ENCODE measurements at places on chromosomes 6 and 20.

- no peak for DNase-seq
These were observed 515.7 kb downstream of the FRK start for GRCh38 chr6:115544765-115545671.

DNA sequence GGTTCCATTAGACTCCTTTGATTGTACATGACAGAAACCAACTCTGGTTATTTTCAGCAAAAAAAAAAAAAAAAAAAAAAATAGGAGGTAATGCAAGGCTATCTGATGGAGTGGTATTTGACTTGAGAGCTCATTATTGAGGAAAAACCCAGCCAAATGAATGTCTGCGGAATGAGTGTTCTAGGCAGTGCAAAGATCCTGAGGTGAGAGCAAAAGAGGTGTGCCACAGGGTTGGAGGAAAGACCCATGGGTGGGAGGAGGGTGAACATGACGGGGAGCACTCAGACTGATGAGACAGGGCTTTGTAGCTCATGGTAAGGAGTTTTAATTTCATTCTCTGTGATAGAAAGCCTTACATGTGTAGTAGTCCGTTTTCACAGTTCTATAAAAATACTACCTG is 188.9 kb downstream of the TSHZ2 start:
- DNase-seq, result no peak

GRCh38 chr6:16754876-16755275 is 6.4 kb downstream of the ATXN1 start:
- no peak for DNase-seq

- DNase-seq, result no peak
These were observed 287.6 kb downstream of the PHF3 start for GRCh38 chr6:63923139-63923739.

DNA sequence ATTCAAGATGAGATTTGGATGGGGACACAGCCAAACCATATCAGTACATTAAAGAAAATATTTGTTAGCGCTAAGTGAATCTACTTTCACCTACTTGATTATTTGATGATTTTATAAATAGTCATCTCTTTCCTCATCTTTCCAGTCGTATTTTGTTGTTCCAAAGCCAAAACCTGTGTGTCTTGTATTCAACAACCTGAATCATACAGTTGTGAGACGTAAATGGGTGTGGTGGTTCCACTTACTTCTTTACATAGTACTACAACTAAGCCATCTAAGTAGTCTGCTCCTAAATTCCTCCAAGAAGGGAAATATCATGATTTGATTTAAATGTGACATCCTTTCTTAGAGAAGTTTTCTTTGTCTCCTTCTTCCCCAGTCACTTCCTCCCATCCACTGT is 132.8 kb downstream of the ESR1 start:
- no peak for DNase-seq

- DNase-seq, result no peak
These were observed 8.7 kb downstream of the ANKS1A start for GRCh38 chr6:34897716-34898115.

- no peak for DNase-seq
These were observed 27.0 kb upstream of the DTNBP1 start for GRCh38 chr6:15689586-15690482.

- no peak for DNase-seq
These were observed 26.9 kb downstream of the TFAP2B start for GRCh38 chr6:50845499-50846143.

GRCh38 chr20:33444797-33445560 is 1.4 kb upstream of the SNTA1 start:
- DNase-seq, result no peak

- DNase-seq, result no peak
These were observed 31.3 kb upstream of the ZSCAN23 start for GRCh38 chr6:28474441-28475219.

GRCh38 chr6:110557199-110557598 is 80.8 kb upstream of the SLC22A16 start:
- DNase-seq, result no peak

GRCh38 chr6:89992818-89993217 is 98.5 kb downstream of the GJA10 start:
- DNase-seq, result no peak

DNA sequence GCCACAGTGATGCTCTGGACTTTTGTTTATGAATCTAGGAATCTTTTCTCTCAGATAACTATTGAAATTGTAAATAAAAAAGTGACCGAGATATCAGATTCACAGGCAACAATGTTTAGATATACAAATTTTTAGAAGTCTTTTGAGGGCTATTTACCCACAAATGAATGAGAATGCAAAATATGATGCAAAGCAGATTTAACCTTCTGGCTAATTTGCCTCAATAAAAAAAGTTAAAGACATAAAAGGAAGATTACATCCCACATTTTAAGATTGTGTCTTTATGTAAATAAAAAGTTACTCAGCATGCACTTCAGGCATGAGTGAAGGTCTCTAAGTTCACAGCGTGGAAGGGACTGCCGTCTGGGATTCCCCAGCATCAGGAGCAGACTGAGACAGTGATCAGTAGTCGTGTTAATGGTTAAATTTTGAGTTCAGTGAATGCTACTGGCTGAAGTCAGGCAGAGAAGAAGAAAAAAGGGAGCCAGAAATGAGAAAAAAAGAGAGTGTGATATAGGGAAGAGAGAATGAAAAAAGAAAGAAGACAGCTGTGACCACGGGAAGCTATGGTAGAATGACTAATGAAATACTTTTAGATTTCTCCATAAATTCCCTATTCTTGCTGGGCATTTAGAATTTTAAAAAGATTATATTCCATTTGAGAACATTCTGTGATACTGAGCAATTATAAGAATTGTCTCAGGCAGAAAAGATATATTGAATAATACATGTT is 93.6 kb downstream of the MYB start:
- DNase-seq, result no peak

DNA sequence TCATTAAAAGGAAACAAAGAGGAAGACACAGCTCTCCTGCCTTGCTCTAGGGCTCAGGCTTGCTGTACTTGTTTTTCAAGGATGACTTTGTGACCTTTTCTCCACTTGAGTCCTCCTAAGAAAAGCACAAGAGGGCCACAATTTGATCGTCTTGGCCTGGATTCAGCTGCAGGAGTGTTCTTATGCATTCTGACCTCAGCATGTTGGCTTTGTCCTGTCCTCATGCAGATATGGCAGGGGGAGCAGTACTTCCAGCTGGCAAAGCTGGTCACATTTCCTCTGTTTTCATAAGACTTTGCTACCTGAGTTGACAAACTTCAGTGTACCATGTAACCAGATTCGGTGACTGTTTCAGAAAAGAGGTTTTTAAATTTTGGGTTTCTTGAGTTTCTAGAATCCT is 30.8 kb downstream of the KDM1B start:
- no peak for DNase-seq

DNA sequence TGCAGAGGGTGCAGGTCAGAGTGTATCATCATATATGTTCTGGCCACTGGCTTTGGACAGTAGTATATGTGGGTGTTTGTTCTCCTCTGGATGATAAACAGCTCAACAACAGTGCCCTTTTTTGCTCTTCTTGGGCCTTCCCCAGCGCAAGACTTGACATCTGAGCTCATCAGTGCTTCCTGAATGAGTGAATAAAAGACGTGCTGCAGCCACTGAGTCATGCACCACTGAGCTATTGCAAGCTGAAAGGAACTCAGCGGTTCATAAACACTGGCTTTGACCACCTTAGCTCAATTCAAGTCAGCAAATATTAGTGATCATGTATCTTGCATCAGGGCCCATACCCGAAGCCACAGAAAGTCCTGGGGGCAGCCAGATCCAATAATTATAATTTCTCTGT is 105.3 kb upstream of the KCNG1 start:
- peak; percentile 23 for DNase-seq

DNA sequence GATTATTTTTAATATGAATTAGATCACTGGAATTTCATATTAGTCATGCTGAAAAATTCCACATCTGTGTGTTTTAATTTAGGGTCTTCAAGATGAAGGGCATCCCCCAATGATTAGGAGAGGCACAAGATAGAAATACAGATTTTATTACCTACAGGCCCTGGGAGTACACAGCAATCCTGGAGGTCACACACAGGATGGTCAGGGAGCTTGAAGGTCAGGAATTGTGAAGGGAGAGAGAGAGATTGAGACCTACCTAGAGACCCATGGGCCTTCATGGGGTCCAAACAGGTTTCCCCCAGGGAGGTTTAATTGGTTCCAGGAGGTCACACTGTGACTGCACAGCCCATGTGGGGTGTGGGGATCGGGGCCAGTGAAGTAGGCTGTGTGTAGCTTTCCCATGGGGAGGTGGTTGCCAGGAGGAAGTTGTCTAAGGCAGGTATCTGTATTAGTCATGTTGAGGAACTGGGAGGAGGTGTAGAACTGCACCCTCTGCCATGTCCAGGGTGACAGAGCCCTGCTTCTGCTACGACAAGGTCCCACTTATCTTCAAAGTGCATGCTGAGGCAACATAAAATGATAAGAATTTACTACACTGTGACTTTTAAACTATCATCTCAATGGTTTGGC is 18.3 kb downstream of the SNX9 start:
- no peak for DNase-seq

- no peak for DNase-seq
These were observed 260.4 kb downstream of the PTPRK start for GRCh38 chr6:128259730-128260685.

DNA sequence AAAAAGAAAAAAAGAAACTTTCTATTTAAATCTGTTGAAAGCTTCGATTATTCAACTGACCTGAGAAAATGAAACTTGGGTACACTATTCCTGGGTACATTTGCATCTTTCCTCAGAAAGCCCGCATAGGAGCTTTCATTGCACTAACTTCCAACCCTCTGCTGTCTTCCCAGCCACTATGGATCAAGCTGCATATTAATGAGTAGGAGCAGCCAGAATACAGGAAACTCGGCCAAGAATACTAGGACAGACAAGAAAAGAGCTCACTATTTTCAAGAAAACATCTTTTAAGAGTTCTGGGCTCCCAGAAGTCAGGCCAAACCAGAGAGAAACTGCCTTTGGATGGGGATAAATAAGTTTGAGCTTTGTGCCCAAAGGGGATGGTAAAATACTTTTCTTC is 135.0 kb upstream of the CCDC28A start:
- DNase-seq, result no peak

DNA sequence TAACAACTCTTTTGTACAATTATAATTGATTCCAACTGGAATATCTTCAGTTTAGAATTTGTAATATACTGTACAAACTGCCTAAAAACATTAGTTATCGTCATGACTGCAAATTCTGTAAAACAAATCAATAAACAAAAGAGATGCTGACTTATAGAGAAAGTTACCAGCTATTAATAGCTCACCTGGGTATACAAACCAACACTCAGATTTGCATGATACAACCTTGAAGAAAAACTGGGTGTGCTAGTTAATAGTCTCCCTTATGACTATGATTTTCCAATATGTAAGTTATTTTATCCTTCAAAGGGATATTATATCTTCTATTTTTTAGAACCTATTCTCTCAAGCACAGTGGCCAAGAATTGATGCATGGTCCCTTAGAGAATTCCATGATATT is 698.5 kb downstream of the FRK start:
- no peak for DNase-seq

DNA sequence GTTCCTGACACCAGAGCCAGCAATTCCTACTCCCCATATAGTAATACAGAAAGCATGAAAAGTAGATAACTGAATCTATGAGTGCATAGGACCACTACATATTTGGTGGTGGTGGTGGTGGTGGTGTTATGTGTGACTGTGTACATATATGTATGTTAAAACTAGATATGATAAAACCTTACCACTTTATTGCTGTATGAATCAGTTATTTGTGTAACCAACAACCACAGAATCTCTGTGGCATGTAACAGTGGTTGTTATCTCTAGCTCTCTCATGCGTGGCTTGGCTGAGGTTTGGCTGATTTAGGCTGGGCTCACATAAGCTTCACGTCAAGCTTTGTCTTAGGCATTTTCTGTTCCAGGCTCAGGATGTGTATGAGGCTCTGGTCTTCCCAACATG is 55.7 kb downstream of the PLCB1 start:
- DNase-seq, result no peak

DNA sequence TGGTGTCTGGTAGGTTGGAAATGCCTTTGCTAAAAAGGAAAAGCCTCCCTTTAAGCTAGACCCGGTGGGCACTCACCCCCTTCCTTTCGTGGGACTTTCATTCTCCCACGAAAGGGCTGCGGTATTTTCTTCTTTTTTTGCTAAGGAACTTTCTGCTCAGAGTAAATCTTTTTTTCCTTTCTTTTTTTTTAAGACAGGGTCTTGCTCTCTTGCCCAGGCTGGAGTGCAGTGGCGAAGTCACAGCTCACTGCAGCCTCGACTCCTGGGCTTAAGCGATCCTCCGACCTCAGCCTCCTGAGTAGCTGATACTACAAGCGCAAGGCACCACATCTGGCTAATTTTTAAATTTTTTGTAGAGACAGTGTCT is 4.0 kb downstream of the TP53TG5 start:
- DNase-seq, result no peak

DNA sequence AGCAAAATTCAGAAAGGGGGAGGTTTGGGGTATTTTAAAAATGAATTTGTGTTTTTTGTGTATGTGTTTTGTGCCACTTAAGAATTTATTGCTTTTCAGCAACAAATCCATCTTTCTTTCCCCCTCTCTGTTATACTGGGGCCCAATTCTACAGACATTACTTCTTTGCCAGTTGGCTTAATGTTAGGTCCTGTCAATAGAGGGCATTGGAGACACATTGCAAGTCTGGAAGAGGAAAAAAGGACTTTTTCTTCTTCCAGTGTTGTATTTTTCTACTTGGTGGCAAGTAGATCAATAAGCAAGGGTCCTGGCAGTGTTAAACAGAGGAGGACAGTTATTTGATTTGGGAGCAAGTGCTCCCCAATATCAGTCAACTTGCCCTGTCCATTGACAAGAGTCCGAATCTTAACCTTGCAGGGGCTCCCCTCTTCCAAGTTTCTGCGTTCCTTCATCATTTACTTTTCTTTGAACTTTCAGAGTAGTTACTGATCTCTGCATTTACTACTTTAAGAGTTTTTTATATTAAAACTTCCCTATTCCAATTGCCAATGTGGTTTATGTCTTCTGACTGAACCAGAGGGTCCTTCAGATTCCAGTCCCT is 23.4 kb downstream of the SCML4 start:
- DNase-seq, result no peak

DNA sequence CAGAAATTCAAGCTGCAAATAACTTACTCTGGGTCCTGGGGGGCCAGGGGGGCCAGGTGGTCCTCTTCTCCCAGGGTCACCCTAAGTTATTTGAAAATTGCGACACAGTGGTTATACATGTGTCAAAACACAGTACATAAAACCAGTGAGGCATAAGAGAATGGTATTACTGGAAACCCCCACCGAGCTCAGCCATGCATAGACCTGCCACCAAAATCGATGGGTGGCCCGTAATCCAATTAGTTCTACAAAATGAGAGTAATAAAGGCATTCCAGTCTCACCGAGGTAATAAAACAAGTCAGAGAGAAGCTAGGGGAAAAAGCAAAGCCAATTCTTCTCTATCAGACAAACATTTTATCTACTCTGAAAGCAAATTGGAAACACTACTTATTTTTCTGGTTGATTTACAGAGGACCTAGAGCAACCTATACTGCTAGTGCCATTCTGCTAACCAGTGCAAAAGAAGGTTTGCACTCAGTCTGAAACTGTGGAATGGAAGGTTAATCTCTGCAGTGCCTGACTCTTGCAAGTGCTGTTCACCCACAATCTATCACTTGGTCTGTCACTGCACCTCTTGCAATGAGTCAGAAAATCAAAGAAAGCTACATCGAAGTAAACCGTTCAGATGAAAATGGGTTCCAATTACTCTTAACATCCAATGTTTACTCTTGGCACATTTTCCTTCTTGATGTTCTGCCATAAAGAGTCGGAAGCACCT is 32.4 kb downstream of the COL9A1 start:
- no peak for DNase-seq
